NCI-H2171 (cell line): ENCODE measurements at places on chromosomes 4 and X.
A peak's percentile ranks its signal among the peaks of the same experiment; 100 is the strongest.

GRCh38 chrX:10902001-10902400 lies 209.1 kb upstream of the HCCS start:
- no peak for DNase-seq

- no peak for DNase-seq
Measured at GRCh38 chr4:147693218-147693617, 9.3 kb upstream of the PRMT9 start.

DNA sequence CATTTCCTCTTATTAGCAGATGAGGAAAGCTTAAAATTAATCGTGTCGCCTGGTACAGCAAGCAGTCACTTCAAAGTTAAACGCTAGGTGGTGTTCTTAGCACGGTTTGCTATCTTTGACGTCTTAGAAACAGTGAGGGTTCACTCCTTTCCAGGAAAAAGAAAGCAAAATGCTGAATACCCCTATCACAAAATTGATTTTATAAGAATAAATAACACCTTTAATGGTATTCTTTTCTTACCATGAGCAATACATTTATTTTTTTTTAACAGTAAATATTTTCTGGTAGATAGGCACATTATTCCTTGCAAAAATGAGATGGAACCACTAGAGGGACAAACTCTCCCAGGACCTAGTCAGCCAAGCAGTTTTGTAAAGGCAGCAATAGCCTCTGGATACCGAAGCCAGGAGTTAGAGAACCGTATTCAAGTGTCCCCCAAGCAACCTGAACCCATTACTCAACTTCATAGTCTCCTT lies 153.9 kb downstream of the KDR start:
- peak; percentile 8 for DNase-seq

- no peak for DNase-seq
Measured at GRCh38 chr4:138996090-138996489, 19.5 kb upstream of the NOCT start.

- no peak for DNase-seq
Measured at GRCh38 chrX:26918631-26919030, 544.5 kb downstream of the PPP4R3C start.

- no peak for DNase-seq
Measured at GRCh38 chrX:79081895-79082512, 62.5 kb upstream of the GPR174 start.

DNA sequence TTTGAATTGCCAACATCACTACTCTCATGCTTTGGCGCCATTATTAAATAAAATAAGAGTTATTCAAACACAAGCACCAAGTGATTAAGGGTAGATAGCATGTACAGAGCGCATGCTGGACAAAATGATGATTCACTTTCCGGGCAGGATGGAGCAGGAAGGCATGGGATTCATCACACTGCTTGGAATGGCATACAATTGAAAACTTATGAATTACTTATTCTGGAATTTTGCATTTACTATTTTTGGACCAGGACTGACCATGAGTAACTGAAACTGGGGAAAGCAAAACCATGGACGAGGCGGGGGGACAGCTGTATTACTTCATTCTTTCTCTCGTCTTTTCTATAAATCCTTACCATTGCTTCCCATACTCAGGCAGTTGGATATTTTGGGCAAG lies 28.5 kb upstream of the FGF5 start:
- DNase-seq, result no peak

GRCh38 chr4:3656416-3657356 lies 109.5 kb upstream of the ADRA2C start:
- no peak for DNase-seq

- no peak for DNase-seq
Measured at GRCh38 chrX:154728431-154729190, 22.3 kb downstream of the GAB3 start.

DNA sequence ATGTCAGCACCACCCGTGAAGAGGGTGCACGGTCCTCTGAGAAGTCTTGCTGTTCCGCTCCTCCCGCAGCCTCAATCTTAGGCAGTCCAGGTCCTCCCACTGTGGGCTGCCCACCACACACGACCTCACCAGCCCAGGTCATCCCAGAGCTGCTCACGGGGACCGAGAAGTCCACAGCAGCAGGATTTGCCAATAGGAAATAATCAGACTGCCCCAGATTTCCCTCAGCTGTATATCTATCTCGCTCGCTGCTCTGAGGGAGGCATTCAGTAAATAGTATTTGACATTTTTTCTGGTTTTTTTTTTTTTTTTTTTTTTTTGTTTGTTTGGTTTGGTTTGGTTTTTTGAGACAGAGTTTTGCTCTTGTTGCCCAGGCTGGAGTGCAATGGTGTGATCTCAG lies 83.8 kb downstream of the STOX2 start:
- DNase-seq, result no peak
